Peyer's patch (tissue), 4 donors: ENCODE measurements at places on chromosomes 3 and 15.

GRCh38 chr3:39192490-39193092, at the start of gene XIRP1:
Gene XIRP1 (minus strand): TSS chr3:39192595. CDS start chr3:39189445, 3,150 bp downstream.
- no peaks in the 10 kb centered on the region for H3K36me3 ChIP-seq
- H3K4me3 ChIP-seq = no peak within 1 kb of the TSS
- no peaks in the 10 kb centered on the region for H3K4me1 ChIP-seq

GRCh38 chr3:129777806-129778205, 115.7 kb downstream of the TMCC1 start:
- H3K4me1 ChIP-seq = no peaks in the 10 kb centered on the region
- no peaks in the 10 kb centered on the region for H3K36me3 ChIP-seq
- H3K27ac ChIP-seq = no peak overlapping the region
- no peak overlapping the region for H3K4me3 ChIP-seq

- H3K27ac ChIP-seq = peak overlapping the region; percentile 22
- peaks cover 2% of the 10 kb centered on the region for H3K36me3 ChIP-seq
- H3K4me1 ChIP-seq = no peaks in the 10 kb centered on the region
These were observed 3.4 kb upstream of the LMLN start for GRCh38 chr3:197956626-197956988.

DNA sequence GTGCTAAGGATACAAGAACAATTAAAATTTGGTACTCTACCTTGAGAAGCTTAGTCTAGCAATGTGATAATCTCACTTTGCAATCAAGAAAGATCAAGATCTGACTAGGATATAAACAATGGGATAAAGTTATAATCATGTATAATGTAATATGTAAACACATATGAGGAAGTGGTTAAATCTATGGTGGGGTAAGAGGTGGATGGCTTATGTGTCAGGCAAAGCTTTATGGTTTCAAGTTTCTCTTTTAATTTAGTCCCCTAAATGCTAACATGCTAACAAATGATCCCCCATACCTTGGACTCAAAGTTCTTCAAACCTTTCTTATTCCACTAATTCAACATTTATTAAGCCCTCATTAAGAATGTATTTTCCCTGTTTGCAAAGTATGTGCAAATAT, 2.5 kb downstream of the RSL24D1 start:
- no peak overlapping the region for H3K4me3 ChIP-seq
- peaks cover 5% of the 10 kb centered on the region for H3K4me1 ChIP-seq
- no peak for DNase-seq
- H3K27me3 ChIP-seq = no peaks in the 10 kb centered on the region
- H3K27ac ChIP-seq = no peak overlapping the region
- no peaks in the 10 kb centered on the region for H3K36me3 ChIP-seq

- peaks cover 33% of the 10 kb centered on the region for H3K36me3 ChIP-seq
- H3K27ac ChIP-seq = no peak overlapping the region
- no peak overlapping the region for H3K4me3 ChIP-seq
- DNase-seq = no peak
- no peaks in the 10 kb centered on the region for H3K27me3 ChIP-seq
These were observed 25.4 kb downstream of the KIF7 start for GRCh38 chr15:89629829-89630228.

DNA sequence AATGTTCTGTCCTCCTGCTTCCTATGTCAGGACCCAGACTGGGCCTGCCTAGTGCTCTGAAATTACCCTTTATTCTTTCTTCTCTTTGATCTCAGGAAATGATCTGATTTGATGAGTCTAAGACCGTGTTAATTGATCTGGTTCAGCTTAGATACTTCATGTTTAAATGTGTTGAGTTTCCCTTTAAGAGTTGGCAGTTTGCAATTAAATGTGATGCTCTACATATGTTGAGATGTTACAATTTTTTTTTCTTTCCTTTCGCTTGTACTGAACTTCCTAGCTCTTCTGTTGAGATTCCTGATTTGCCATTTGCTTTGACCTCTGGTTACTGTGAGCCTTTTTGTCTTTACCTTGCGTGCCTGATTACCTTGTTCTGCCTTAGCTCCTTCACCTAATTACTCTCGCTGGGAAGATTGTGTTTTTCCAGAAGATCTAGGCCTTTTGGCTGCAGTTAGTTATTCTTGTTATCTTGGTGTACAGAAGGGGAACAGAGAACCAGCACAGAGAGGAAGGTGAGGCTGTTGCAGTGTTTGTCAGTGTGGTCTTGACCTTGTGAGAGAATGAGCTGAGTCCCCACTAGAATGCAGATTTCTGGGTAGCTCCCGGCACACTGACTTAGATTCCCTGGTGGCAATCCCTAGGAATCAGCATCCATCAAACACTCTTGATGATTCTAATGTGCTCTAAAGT, 203.6 kb downstream of the EDEM1 start:
- no peaks in the 10 kb centered on the region for H3K36me3 ChIP-seq
- no peaks in the 10 kb centered on the region for H3K27me3 ChIP-seq

GRCh38 chr3:42081838-42082473, 9.2 kb upstream of the TRAK1 start:
- H3K27ac ChIP-seq = peak overlapping the region; percentile 81
- H3K4me3 ChIP-seq = no peak overlapping the region
- no peaks in the 10 kb centered on the region for H3K27me3 ChIP-seq
- peaks cover 40% of the 10 kb centered on the region for H3K4me1 ChIP-seq
- DNase-seq = no peak

- H3K4me1 ChIP-seq = no peaks in the 10 kb centered on the region
- no peaks in the 10 kb centered on the region for H3K36me3 ChIP-seq
- no peak overlapping the region for H3K4me3 ChIP-seq
- DNase-seq = no peak
These were observed 1358.5 kb downstream of the ROBO2 start for GRCh38 chr3:78398401-78398800.

DNA sequence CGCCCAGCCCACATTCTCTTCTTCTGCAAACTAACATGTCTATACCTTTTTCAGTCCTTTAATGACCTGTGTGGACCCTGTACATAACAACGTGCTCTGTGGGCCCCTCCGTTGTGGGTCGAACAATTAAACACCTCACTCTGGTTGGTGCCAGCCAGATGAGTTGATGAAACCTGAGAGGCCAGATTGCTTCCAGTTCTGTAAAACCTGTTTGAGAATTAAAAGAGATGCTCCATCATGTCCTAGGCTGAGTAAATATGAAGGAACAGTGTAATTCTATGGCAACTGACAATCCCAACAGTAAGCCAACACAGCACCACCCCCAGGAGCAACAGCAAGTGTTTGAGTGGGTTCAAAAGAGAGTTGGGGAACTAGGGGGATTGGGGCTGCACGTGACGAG, 5.7 kb upstream of the THBS1 start:
- H3K36me3 ChIP-seq = no peaks in the 10 kb centered on the region
- no peaks in the 10 kb centered on the region for H3K4me1 ChIP-seq
- no peak for DNase-seq
- H3K27me3 ChIP-seq = no peaks in the 10 kb centered on the region
- H3K27ac ChIP-seq = no peak overlapping the region

DNA sequence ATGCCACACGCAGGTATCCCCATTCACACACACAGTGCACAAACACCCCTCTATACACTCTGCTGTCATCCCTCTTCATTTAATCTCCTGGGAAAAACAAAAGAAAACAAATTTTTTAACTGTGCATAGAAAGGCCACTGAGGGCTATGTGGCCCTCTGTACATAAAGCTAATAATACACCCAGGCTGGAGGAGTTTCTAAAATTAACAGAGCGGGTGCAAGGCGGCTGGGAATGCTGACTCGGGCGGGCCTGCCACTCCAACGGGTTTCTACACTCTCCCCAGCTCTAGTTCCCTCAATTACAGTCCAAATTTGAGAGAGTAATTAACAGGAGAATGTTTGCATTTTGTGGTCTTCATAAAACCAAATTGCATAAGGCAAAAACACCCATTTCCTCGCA, 23.1 kb downstream of the HCN4 start:
- no peaks in the 10 kb centered on the region for H3K27me3 ChIP-seq
- H3K27ac ChIP-seq = no peak overlapping the region
- no peaks in the 10 kb centered on the region for H3K4me1 ChIP-seq
- no peaks in the 10 kb centered on the region for H3K36me3 ChIP-seq

- H3K27ac ChIP-seq = no peak overlapping the region
- no peaks in the 10 kb centered on the region for H3K27me3 ChIP-seq
- no peak overlapping the region for H3K4me3 ChIP-seq
- no peak for DNase-seq
These were observed 15.6 kb upstream of the PRTG start for GRCh38 chr15:55758580-55758986.

GRCh38 chr3:40990062-40990456, 209.2 kb upstream of the CTNNB1 start:
- H3K27ac ChIP-seq = no peak overlapping the region
- H3K4me3 ChIP-seq = no peak overlapping the region
- no peak for DNase-seq
- H3K36me3 ChIP-seq = no peaks in the 10 kb centered on the region
- H3K27me3 ChIP-seq = no peaks in the 10 kb centered on the region
- no peaks in the 10 kb centered on the region for H3K4me1 ChIP-seq

DNA sequence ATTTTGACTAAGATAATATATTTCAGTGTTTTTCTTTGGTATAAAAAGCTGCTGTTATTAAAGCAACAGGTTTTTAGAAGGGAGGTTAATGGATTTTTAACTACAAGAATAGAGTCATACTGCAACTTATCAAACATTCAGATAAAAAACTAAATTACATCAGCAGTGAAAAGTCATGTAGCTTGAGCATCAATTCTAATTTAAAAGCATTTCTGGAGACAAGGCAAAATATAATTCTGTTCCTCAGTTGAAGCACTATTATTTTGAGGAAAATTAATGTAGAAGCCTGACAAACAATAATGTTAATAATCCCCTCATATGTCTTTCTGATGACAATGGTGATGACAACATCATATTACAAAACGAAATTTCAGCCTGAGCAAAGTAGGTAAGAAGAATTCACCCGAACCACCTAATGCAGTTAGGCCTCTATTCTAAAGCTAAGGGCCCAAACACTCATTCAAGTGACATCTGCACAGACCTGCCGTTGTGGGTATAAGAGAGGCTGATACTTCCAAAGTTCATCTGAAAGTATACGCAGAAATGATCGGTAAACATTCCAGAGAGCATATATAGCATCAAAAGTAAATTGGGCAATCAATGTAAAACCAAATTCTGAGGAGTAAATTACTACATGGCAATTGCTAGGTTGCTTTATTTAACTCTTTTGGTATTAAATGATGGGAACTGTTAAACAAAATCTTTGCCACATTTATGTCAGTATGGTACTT, 12.8 kb upstream of the ROBO2 start:
- H3K4me3 ChIP-seq = no peak overlapping the region
- no peak for DNase-seq
- H3K4me1 ChIP-seq = no peaks in the 10 kb centered on the region
- H3K27ac ChIP-seq = no peak overlapping the region
- no peaks in the 10 kb centered on the region for H3K27me3 ChIP-seq
- no peaks in the 10 kb centered on the region for H3K36me3 ChIP-seq

DNA sequence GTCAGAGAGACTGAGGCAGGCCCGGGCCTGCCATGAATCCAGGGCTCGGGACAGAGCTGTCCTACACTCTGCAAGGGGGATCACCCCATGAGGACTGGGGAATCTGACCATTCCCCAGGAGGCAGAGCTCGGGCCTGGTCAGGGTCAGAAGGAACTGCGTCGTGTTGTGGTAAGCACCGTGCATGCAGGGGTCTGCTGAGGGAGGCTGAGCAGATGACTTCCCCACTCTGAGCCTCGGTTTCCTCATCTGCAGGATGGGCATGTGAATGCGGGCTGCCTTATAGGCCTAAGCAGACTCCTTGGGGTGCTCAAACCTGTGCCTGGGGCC, 61.6 kb upstream of the IQSEC1 start:
- H3K27me3 ChIP-seq = no peaks in the 10 kb centered on the region
- H3K4me3 ChIP-seq = no peak overlapping the region
- H3K36me3 ChIP-seq = no peaks in the 10 kb centered on the region
- no peak overlapping the region for H3K27ac ChIP-seq

DNA sequence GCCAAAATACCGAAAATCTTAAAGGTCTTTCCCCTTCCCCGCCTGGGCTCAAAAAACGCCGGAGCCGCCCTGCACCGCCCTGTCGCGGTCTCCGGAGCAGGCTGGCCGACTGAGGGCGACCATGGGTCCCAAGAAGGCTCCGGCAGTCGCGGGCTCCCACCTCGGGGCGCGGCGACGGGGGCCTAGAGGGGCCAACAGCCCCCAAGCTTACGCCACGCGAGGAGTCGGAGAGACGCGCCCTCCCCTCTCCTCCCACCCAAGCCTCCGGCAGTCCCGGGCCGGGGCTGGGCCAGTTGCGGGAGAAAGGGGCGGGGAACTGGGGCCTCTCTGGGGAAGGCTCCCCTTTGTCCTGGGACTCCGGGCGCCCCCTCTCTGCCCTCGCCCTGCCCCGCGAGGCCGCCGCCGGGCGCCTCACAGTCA, 69.2 kb downstream of the GOLGA8B start:
- H3K27ac ChIP-seq = peak overlapping the region; percentile 12
- no peaks in the 10 kb centered on the region for H3K36me3 ChIP-seq
- H3K4me3 ChIP-seq = peak overlapping the region; percentile 50
- H3K4me1 ChIP-seq = no peaks in the 10 kb centered on the region

DNA sequence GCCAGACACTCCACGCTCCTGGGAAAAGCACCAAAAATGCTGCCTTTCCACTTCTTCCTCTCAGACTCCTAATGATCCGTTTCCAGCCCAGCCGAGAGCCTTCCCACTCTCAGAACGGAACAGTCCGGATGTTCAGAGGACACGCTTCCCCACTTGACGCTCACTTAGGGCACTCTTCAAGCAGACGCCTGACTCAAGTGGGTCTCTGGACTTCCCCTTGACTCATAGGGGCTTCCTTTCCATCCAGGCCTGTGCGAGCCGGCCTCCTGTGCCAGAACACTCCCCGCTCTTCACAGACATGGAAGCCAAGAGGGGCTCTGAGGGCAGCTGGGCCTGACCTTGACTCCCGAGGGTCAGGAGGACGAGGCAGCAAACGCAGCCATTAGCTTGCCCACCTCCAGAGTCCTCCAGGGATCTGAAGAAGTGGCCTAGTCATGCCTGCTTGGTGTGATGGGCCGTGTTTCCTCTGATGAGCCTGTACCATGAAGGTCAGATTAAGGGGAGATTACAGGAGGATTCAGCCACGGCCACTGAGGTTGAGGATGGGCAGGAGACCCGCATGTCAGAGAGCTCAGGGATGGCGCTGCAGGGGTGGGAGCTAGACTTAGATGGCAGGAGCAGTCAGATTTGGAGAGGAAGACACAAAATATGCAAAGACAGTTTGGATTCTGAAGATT, 114.7 kb upstream of the TLE3 start:
- H3K27me3 ChIP-seq = no peaks in the 10 kb centered on the region
- H3K4me1 ChIP-seq = no peaks in the 10 kb centered on the region
- H3K27ac ChIP-seq = no peak overlapping the region
- no peak for DNase-seq
- H3K4me3 ChIP-seq = no peak overlapping the region
- no peaks in the 10 kb centered on the region for H3K36me3 ChIP-seq

GRCh38 chr3:31979001-31979697, 1.9 kb downstream of the OSBPL10 start:
- DNase-seq = no peak
- peaks cover 12% of the 10 kb centered on the region for H3K4me1 ChIP-seq
- H3K4me3 ChIP-seq = no peak overlapping the region
- H3K27me3 ChIP-seq = no peaks in the 10 kb centered on the region
- no peaks in the 10 kb centered on the region for H3K36me3 ChIP-seq
- H3K27ac ChIP-seq = no peak overlapping the region

DNA sequence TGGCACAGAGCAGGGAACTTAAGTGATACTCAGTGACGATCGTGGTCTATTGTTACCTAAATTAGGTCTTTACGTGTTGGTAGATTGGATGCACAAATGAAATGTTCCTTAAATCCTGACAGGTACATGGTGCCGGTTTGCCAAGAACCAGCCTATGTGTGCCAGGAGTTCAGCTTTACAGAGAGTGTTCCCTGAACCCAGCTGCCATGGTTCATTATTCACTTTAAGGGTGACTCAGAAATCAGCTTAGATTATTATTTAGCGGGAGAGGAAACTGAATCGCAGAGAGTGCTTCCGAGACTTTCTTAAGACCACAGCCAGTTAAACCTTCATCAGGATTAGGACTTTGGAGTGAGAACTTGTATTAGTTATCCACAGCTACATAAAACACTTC, 21.5 kb downstream of the FAM43A start:
- no peaks in the 10 kb centered on the region for H3K4me1 ChIP-seq
- H3K36me3 ChIP-seq = no peaks in the 10 kb centered on the region
- H3K27me3 ChIP-seq = no peaks in the 10 kb centered on the region
- no peak overlapping the region for H3K4me3 ChIP-seq
- DNase-seq = no peak
